HEK293T (cell line): ENCODE measurements at places on chromosomes 4 and X.

GRCh38 chr4:54588404-54588803 lies 69.4 kb upstream of the KIT start:
- no peak for DNase-seq

GRCh38 chrX:48779399-48779798 lies 7.0 kb upstream of the GATA1 start:
- no peak for DNase-seq

- no peak for DNase-seq
Measured at GRCh38 chr4:19293080-19293479, 958.6 kb upstream of the SLIT2 start.

GRCh38 chrX:72467135-72467534 lies 105.5 kb downstream of the HDAC8 start:
- DNase-seq = no peak

DNA sequence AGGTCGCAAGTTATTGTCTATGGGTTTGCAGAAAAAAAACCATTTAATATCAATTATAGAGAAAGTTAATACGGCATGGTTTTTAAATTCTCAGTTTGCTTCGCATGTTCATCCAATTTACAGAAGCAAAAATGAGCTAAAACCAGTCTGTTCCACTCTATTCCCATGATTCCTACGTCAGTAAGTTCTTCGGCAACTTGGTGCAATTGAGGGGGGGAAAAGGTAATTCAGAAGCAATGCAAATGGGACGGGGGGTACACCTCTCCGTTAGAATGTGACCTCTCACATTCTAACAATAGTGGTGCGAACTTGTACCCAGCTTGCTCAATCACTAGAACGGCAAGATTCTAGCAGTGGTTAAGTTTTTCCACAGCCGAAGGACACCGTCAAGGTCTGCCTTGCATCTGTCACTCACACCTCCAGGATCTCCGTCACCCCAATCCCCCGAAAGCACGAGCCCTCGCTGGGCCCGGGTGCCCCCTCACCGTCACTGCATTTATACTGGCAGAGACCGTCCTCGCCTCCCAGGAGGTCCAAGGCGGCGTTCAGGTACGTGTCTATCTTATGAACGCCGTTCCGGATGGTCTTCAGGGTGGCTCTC lies 653 bp downstream of the PLA2G12A start:
- peak; percentile 21 for DNase-seq

- DNase-seq = no peak
Measured at GRCh38 chrX:88355252-88355651, 391.8 kb upstream of the CPXCR1 start.

- DNase-seq = no peak
Measured at GRCh38 chr4:56803471-56803870, 18.0 kb downstream of the SPINK2 start.

DNA sequence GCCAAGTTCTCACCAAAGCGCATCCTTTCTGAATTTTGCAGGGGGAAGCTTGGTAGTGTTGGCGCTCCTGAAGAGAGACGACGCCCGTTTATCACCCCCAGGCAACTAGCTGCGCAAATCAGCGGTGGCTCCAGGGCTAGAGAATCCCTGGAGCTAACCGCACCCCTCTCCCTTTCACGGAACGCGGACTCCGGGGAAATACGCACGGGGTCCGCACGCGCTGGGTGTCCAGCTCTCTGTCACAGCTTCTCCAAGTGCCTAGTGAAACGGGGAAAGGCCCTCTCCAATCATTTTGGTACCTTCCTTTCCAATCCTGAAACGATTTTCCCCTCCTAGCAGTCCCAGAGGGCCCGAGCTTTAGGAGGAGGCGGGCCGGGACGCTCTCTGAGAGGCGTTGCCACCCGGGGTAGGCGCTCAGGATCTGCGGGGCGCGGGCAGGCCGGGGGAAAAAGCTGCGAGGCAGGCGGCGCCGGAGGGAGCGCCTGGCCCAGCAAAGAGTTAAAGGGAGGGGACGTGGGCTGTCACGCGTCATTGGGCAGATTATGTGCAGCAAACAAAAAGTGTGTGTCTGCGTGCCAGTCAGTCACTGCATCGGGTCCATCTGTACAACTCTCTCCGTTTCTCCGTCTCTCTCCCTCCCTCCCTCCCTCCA lies at the start of gene PRDM8:
PRDM8 (plus strand) TSS at position 582 of the 652 bp plus-strand sequence. CDS start 2,578 bp downstream, outside the sequence.
- peak; percentile 52 for DNase-seq

- DNase-seq = no peak
Measured at GRCh38 chr4:84407554-84408407, 91.3 kb downstream of the NKX6-1 start.

DNA sequence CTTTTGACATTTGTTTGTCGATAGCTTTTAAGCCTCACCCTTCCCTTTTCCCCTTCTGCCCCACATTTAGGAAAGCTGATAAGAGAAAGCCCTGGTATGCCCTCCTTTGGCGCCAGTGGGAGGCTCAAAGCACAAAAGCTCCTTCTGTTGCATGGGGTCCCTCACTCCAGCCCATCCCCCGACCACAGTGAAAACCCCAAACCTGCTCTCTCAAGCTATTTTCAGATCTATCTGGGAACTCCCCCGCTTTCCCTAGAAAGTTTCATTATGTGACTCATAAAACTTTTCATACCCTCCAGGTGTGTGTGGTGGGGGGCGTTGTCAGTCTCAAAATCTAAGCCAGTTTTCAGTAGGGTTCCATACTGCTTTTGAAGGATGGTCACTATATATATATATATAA lies 259.0 kb upstream of the PCDH7 start:
- no peak for DNase-seq

DNA sequence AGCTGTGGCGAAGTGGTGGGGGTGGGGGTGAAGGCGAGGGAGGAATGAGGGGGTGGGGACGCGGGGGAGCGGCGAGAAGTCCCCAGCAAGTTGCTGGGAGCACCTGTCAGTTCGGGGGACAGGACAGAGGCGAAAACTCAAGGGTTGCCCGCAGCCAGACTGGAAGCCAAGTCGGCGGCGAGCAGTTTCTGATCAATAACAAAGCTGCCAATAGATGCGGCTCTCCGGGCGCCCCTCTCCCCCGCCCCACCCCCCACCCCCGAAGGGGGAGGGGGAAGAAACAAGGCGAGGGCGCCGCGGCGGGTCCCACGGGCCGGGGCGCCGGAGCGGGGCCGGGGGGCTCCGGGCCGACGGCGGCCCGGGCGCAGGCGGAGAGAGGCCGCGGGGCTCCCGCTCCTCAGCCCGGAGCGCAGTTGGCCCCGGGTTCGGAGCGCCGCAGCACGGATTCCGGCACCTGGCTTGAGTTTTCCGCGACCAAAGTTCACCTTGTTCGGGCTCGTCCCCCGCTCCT lies 379 bp downstream of the PDGFC start:
- peak; percentile 21 for DNase-seq

GRCh38 chrX:40310016-40310415 lies 212.3 kb upstream of the BCOR start:
- no peak for DNase-seq

GRCh38 chr4:70715097-70715496 lies 6.7 kb upstream of the RUFY3 start:
- no peak for DNase-seq

GRCh38 chr4:121146530-121146929 lies 17.6 kb downstream of the TNIP3 start:
- no peak for DNase-seq

- peak; percentile 42 for DNase-seq
Measured at GRCh38 chr4:78953769-78954666, 14.8 kb upstream of the PAQR3 start.

DNA sequence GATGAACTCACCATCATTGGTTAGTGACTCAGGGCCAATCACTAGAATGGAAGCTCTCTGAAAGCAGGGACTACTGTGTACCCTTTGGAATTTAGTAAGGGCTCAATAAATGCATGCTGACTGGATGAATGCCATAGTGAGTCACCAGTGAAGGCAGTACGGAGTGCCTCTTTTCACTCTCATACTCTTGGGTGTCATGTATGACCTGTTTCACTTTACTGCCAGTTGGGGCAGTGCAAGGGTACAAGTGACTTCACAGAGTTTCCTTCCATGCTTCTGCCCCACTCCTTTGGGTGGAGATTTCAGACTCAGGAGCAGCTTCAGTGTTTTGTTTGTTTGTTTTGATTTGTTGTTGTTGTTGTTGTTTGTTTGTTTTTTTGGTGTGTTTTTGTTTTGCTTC lies 57.7 kb downstream of the SOX3 start:
- no peak for DNase-seq

GRCh38 chr4:92814677-92815076 lies 510.9 kb downstream of the GRID2 start:
- DNase-seq = no peak

GRCh38 chr4:163495900-163496299 lies 1.4 kb downstream of the TMA16 start:
- DNase-seq = no peak

DNA sequence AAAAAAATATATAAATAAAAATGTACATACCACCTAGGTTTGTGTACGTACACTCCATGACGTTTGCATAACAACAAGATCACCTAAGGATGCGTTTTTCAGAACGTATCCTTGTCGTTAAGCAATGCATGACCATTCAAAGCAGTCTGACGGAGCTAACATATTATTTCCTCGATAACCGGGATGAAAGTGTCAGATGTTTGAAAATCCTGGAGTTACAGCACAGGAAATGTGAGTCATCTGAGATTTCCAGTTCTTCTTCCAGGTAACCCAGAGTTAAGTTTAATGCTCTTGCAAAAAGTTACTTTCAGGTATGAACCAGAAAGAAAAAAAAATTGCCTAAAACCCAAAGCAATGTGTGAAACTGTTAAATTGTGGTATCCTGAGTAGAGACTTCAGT lies 107.9 kb downstream of the LDB2 start:
- DNase-seq = no peak

DNA sequence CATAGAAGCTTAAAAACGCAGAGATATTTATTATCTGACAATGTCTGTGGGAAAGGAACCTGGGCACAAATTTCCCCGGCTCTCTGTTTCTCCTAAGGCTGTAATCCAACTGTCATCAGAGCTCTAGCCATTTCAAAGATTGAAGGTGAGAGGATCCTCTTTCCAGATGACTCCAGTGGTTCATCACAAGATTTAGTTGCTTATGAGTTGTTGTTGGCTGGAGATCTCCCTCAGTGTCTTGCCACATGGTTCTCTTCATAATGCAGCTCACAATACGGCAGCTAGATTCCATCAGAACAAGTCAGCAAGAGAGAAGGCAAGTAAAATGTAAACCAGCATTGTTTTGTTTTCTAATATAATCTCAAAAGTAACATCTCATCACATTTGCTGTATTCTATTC lies 369.4 kb downstream of the GASK1B start:
- DNase-seq = no peak

GRCh38 chr4:51831133-51831532 lies 11.8 kb upstream of the DCUN1D4 start:
- DNase-seq = peak; percentile 38

DNA sequence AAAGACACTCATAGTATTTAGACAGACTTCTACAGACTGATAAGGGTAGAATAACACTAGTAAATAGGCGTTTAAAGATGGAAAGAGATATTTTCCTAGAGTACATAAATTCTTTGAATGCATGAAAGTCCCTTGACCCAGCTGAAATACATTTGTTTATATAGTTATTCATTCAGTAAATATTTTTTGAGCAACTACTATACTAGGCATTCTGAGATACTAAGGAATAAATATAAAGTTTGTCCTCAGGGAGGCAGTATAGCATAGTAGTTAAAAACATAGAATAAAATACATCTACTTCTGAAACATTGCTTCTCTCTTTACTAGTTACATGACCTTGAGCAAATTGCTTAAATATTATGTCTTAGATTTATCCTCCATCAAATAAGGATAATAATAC lies 27.4 kb downstream of the HMGN5 start:
- peak; percentile 9 for DNase-seq

DNA sequence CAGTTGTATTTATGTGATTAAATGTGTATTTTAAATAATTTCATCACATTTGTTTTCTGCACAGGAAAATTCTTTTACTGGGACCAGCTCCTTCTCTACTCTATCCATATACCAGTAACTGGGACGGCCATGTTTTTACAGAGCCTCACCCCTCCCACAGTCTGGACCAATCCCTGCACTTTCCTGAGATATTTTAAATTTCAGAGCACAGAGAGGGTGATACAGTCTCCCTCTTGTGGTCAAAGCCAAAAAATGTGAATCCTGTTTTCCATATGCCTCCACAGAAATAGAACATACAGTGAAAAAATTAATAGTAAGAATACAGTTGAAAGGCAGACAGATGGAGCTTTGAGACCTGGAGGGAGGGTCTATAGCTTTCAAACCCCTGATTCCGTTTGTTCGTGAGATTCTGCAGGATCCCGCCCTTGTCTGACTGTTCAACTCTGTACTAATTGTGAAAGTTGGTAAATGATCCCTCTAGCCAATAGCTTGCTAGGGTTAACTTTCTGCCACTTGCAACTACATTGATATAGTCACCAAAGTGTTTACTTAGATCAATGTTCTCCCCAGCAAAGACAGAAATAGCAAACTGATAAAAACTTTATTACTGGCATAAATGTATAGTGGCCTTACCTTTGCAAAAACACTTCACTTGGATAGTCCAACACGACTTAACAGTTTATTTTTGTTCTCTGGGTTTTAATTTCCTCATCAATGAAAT lies 172.2 kb downstream of the PPARGC1A start:
- DNase-seq = peak; percentile 36

- DNase-seq = no peak
Measured at GRCh38 chrX:87515836-87516235, 1.8 kb upstream of the KLHL4 start.

DNA sequence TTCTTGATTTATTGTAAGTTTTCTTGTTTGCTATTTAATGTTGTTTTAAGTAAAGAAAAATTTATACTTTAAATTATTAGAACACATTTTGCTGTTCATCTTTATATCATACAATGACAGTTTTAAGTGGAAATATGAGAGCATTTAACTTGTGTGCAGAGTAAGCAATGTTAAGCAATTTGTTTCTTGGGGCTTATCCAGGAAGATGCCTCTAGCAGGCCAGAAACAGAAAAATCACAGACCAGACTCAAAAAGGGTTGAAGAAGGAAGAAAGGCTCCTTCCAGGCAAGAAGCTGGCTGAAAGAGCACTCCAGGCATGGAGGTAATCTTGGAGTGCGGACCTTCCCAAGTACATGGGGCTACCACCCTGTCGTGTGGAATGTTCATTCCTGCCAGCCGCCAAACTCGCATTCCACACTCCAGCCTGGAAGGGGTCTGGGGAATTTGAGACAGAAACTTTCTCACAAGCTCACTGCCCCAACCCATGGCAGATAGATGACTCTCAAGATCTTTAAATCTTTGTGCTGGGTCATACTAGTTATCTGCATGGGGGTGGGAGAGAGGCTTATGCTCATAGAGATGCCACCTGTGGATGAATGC lies 1521.3 kb upstream of the AGA start:
- no peak for DNase-seq

GRCh38 chr4:151950993-151951670 lies 190.3 kb upstream of the GATB start:
- no peak for DNase-seq

- no peak for DNase-seq
Measured at GRCh38 chr4:42547805-42548204, 109.1 kb downstream of the ATP8A1 start.

- DNase-seq = no peak
Measured at GRCh38 chrX:1336948-1337779, 579 bp downstream of the IL3RA start.

- DNase-seq = no peak
Measured at GRCh38 chrX:53595266-53595810, 91.2 kb downstream of the HUWE1 start.
